ENCODE measurements at places on chromosomes 12 and 14. TPM values are rescaled to one million over a fixed set of nuclear protein-coding genes. Genes with fewer than 3 reads are reported as not detected.

Gene TMEM253
- 0.52 TPM for total RNA-seq

Gene STAC3
- total RNA-seq: 0.16 TPM

Gene RDH16
- total RNA-seq: 0.16 TPM

Gene HPD
- 1.5 TPM for total RNA-seq

Gene NPFF
- not detected for total RNA-seq

Gene KRT2
- total RNA-seq: not detected

Gene SLC8A3
- total RNA-seq: not detected

Gene RERG
- 0.36 TPM for total RNA-seq

Data from A549 treated with DMSO at 1 μM for 4 hours (cell line).